ENCODE measurements at places on chromosomes 2 and 18. TPM values are rescaled to one million over a fixed set of nuclear protein-coding genes. Genes with fewer than 3 reads are reported as not detected.

DNA sequence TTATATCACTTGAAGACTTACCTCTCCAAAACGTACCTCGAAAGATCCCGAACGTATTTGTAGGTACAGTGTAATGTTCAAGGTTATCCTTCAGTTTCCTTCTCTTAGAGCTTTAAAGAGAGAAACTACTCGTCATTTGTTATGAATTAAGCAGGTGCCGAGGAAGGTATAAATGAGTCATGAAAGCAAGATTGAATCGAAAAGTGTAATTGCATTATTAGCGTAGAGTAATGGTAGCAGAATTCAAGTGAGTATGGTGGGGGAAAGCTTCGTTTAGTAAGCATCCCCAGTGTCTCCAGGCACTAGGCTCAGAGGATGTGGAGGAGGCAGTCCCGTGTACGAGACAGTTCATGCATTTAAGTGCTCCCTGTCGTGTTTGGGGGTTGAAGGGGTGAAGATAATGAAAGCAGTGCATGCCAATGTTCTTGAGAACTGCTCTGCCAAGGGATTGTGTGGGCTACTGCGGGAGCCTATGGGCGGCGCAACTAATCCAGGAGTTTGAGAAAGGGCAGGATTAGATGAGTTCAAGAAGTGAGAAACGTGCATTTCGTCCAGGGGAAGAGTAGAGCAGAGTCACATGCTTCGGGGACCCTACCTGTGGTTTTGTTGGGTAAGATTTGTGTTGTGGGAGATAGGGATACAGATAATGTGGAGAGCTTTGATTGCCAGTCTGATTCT, 858 bp downstream of the POLR1B start:
- DNase-seq, result no peak

GRCh38 chr2:179107737-179108136, 57.8 kb upstream of the CCDC141 start:
- DNase-seq, result no peak

DNA sequence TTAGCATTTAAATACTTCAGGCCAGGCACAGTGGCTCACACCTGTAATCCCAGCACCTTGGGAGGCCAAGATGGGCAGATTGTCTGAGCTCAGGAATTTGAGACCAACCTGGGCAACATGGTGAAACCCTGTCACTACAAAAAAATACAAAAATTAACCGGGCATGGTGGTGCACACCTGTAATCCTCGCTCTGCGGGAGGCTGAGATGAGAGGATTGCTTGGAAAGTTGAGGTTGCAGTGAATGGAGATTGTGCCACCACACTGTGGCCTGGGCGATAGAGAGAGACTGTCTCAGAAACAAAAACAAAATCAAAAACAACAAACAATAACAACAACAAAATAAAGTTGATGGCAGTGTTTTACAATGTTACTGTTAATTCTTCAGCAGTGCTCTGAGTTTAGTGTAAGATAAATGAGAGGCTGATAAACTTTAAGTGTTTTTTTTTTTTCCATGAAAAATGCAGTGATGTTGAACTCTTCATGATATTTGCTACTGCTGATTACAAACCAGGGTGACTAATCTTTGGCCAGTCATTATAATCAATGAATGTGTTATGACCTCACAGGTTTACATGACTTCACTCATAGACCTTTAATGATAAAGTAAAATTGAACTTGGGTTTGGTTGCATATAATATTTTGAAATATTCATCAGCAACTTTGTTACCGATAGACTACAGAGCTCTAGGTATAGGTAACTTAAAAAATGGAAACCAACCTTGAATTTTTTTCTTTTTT, 2.5 kb downstream of the ITGAV start:
- no peak for DNase-seq

- no peak for DNase-seq
Observed at GRCh38 chr2:153770359-153770991, 101.2 kb upstream of the GALNT13 start.

- DNase-seq, result no peak
Observed at GRCh38 chr2:241548451-241548835, 10.1 kb upstream of the BOK start.

DNA sequence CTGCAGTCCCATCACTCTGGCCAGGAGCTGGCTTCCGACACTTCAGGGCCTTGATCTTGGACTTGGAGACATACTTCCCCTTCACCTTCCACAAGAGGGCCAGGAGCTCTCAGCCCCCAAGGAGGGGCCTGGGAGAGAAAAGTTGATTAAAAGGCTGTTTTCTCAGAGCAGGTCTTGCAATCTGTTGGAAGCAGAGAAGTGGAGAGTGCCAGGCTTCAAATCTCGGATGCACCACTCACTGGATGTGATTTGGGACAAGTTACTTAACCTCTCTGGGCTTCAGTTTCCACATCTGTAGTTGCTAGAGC, 255.3 kb downstream of the CYP26B1 start:
- DNase-seq, result no peak

DNA sequence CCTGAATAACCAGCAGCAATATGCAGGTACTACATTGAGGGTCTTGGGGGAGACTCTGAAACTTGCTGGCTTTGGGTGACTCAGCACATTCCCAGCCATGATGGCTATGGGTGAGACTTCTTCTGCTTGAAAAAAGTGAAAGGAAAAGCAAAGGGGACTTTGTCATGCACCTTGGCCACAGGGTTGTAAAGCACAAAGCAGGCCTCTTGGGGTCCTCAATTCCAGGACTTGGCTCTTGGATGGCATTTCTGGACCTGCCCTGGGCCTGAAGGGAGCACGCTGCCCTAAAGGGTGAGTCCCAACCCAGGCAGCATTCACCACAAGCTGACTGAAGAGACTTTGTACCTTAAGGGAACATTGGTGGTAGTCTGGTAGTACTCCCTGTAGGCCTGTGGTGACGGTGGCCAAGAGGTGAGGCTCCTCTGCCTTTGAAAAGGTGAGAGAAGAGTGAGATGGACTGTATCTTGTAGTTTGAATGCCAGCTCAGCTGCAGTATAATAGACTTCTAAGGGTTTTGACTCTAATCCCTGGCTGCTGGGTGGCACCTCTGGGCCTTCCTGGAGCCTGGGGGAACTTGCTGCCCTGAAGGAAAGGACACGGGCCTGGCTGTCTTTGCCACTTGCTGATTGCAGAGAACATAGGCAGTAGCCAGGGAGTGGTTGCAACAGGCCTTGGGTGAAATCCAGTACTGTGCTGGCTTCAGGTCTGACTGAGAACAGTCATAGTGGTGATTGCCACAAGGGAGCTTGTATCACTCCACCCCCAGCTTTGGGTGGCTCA, 36.5 kb upstream of the CYTIP start:
- peak; percentile 17 for DNase-seq

GRCh38 chr2:216516730-216517350, 18.2 kb downstream of the RPL37A start:
- DNase-seq, result no peak

GRCh38 chr2:7849531-7849930, 832.3 kb upstream of the ID2 start:
- DNase-seq, result no peak

DNA sequence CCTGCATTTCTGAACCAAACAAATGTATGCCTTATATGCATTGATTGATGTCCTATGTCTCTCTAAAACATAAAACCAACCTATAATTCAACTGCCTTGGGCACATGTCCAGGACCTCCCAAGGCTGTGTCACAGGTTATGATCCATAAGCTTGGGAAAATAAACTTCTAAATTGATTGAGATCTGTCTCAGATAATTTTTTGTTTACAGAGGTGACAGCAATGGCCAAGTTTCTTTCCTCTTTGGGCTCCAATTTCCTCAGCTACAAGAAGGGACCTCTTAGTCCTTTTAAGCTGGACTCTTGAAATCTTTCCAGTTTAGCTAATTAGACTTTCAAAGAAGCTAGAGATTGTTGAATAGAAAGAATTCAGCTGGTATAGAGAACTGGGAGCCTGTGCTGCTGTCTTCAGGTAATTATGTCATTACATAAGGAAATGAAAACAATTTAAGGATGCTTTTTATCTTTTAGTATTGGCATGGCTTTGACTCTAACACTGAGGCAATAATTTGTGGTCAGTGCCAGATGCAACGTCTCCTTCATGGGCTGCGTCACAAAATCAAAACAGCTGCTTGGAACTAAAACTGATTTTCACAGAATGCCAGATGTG, 412.1 kb upstream of the TRIB2 start:
- DNase-seq, result no peak

DNA sequence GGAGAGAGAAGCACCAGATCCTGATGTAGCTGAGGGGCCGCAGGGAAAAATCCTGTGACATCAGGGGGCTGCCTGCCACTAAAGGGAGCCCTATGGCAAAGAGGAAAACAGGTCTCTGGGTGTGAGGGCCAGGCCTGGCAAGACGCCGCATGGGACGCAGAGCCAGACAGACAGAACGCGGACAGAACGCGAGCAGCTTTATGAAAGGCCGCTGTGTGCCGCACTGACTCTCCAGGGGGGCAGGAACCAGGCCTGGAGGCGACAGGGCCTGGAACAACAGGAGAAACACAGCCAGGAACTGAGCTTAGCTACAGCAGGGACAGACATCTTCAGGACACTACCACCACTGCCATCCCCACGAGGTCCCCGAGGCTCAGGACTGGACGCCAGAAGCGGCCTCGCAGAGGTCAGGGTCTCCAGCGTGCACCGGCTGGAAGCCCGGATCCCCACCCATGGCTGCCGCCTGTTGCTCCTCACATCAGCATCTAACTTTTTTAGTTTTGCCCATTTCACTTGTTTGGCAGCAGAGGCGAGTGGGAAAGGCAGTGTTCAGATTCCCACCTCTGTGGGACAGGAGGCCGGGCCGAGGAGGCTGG, 131.6 kb downstream of the VAPA start:
- no peak for DNase-seq

DNA sequence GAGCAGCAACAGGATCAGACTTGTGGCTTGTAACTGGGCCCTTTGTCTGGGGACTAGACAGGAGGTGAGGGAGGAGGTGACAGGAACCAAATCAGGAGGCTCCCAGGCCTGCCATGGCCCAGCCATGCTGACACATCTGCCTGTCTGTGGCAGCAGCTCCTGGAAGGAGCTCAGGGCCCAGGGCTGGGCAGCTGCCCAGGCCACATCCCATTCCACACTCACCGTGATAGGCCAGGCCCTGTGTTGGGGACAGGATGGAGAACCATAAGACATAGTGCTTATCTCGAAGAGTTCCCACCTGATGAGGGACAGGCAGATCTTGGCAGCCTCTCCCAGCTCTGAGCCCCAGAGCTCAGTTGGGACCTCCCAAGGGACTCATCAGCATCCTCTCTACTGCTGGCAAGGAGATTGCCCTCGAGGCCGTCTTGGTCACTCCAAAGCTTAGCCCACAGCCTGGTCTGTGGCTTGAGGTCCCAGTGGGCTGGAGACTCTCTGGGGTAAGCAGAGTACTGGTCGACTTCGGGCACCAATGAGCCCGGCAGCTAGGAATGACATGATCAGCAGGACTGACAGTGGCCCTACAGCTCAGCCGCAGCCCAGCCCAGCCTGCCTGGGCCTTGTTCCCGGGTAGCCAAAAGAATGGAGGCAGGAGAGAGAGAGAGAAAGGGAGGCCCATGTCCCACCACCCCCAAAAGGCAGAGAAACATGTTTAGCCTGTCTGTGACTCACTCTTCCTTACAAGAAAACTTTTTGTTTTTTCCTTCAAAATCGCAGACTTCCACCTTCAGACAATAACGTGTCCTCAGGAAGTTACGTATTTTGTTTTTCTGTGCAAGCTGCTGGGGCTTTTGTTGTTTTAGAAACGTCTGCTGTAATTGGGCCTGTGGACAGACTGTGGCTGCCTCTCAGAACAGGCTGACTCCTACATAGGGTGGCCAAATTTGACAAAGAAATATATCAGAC, 82.1 kb downstream of the HS1BP3 start:
- DNase-seq, result no peak

DNA sequence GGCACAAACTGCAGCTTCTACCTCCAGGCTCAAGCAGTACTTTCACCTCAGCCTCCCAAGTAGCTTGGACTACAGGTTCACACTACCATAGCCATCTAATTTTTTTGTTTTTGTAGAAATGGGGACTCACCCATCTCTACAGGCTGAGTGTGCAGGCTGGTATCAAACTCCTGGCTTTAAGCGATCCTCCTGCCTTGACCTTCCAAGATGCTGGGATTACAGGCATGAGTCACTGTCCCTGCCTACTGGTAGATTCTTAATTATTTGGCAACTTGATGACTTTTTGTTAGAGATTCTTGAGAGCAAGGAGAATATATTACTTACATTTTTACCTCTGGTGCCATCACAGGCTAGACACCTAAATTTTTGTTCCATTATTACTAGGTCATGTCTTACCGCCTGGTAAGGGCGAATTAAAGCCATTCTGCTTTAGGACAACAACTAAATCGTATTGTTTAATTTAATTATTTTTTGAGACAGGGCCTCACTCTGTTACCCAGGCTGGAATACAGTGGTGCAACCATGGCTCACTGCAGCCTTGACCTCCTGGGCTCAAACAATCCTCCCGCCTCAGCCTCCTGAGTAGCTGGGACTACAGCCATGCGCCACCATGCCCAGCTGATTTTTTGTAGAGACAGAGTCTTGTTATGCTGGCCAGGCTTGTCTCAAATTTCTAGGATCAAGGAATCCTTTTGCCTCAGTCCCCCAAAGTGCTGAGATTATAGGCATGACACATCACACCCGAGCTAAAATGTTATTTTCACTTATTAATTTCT, 15.7 kb downstream of the DYNC1I2 start:
- no peak for DNase-seq

DNA sequence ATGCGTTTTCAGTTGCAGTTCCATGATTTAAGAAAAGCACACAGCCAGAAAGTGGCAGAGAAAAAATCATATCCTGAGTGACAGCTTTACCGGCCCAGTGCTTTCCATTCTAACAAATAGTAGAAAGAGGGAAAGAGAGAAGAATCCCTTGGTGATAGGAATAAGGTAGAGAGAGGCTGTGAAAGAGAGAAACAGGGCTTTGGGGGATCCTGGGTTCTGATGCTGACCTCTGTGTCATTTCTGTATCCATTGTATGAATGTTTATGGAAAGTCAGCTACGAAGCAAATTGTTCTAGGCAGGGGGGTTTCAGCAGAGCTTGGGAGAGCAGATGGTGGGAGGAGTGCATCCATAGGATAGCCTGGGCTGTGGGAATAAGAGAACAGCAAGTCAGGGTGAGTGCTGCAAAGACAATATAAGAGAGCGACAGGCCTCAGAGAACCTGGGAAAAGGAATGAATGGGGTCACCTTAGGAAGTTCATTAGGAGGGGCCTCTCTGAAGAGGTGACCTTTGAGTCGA, 203.4 kb upstream of the TNP1 start:
- no peak for DNase-seq

- DNase-seq, result no peak
Observed at GRCh38 chr18:45122506-45122905, 441.8 kb downstream of the SETBP1 start.

Gene FRZB
- total RNA-seq, result 8.4 TPM

Gene DSG2
- total RNA-seq, result 5.9 TPM

All from testis (tissue), 5 donors.